ENCODE measurements at places on chromosomes 2 and 18. TPM values are rescaled to one million over a fixed set of nuclear protein-coding genes. Genes with fewer than 3 reads are reported as not detected.

GRCh38 chr2:22283436-22283835, 1101.5 kb upstream of the KLHL29 start:
- no peak for DNase-seq

- DNase-seq, result peak; percentile 18
Measured at GRCh38 chr2:127859712-127860085, 1.7 kb upstream of the POLR2D start.

DNA sequence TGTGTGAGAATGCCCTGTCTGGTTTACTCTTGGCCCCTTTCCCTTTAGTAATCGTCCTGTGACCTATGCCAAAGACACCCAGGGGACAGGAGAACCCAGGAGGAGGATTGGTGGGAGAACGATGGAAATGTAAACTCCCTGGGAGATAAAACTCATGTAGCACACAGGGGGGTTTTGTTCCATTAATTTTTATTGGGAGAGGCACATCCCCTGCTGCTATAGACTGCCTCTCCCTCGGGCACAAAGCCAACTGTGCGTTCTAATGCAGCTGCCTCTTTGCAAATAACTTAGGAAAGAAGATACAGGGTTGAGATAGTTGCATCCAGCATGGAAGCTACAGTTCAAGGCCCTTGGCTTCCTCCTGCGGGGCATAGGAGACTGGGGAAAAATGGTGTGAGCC, 489.6 kb downstream of the SLC4A3 start:
- DNase-seq, result no peak

GRCh38 chr2:218720048-218721041, 9.7 kb downstream of the TTLL4 start:
- no peak for DNase-seq

GRCh38 chr2:112187805-112188596, 49.8 kb downstream of the FBLN7 start:
- DNase-seq, result no peak

DNA sequence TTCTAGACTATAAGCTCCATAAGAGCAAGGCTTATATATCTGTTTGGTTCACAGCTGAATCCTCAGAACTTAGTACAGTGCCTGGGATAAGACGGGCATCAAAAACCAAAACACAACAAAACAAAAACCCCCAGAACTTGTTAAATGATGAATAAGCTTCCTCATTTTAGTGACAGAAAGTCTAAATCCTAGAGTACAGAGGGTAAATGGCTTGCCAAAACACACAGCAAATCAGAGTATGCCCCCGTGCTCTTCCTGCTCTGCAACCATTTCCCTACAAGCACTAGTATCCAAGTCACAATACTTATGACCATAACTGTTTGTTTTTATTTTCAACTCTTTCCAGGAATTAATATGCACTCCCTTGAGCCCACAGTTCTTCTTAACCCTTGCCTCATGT, 10.1 kb downstream of the ZNF521 start:
- no peak for DNase-seq

- no peak for DNase-seq
Measured at GRCh38 chr2:64809216-64809615, 155.5 kb upstream of the SERTAD2 start.

- DNase-seq, result no peak
Measured at GRCh38 chr2:145743011-145743410, 1223.1 kb upstream of the ZEB2 start.

GRCh38 chr2:219521066-219521880, 7.0 kb downstream of the ASIC4 start:
- no peak for DNase-seq

DNA sequence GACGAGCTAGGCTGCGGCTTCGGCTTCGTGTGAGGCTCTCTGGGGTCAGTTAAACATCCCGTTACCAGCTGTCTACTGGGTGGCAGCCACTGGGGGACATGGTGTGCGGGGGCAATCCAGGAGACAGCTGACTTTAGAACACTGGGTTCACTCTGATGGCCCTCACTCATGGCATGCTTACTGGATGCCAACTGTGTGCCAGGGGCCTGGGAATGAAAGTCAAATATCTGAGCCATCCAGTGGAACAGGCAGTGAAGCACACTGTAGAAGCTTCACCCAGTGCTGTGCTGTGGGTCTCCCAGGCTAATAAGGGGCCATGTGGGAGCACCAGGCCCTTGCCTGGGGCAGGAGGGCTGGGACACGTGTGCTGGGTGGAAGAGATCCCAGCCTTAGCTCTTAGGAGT, 48.3 kb downstream of the GLI2 start:
- DNase-seq, result no peak

DNA sequence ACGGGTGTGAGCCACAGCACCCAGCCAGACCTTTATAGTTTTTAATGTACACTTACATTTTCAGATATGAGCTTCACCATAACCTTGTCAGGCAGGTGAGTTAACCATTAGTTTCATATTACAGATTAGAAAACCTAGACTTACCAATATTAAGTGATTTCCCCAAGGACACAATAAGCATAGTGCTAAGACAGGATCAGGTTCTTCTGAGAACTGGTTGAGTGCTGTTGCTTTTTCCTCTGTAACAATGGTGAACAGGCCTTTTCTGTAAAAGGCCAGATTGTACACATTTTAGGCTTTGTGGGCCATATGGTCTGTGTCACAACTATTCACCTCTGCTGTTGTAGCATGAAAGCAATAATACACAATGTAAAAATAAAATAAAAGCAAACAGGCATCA, 332.0 kb downstream of the PIK3C3 start:
- DNase-seq, result no peak

DNA sequence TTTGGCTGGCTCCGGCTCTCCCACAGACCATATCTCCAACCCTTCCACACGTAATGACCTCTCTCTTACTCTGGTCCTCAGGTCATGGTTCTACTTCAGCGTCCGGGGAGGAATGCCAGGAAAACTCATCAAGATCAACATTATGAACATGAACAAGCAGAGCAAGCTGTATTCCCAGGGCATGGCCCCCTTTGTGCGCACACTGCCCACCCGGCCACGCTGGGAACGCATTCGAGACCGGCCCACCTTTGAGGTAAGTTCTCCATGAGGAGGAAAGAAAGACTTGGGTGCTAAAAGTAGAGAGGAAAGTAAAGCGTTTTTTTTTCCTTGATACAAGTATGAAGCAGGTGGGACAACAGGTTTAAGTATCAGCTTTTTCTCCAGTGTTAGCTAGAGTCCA, 1.9 kb downstream of the AGBL5 start:
- DNase-seq, result no peak

- no peak for DNase-seq
Measured at GRCh38 chr2:234290671-234291070, 206.2 kb downstream of the ARL4C start.

- no peak for DNase-seq
Measured at GRCh38 chr2:64943387-64944150, 45.6 kb upstream of the SLC1A4 start.

DNA sequence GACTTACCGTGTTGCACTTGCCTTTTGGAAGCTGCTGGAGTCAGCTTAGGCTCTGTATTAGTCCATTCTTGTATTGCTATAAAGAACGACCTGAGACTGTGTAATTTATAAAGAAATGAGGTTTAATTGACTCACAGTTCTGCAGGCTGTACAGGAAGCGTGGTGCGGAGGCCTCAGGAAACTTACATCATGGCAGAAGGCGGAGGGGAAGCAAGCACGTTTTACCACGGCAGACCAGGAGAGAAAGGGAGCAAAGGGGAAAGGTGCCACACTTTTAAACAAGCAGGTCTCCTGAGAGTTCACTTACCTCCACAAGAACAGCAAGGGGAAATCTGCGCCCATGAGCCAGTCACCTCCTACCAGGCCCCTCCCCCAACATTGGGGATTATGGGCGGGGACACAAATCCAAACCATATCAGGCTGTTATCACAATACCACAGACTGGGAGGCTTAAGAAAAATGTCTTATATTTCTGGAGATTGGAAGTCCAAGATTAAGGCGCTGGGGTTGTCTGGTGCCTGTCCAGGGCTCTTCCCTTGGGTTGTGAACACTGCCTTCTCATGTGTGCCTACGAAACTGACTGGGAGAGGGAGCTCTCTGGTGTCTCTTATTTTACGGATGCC, 3.6 kb upstream of the D2HGDH start:
- DNase-seq, result no peak

DNA sequence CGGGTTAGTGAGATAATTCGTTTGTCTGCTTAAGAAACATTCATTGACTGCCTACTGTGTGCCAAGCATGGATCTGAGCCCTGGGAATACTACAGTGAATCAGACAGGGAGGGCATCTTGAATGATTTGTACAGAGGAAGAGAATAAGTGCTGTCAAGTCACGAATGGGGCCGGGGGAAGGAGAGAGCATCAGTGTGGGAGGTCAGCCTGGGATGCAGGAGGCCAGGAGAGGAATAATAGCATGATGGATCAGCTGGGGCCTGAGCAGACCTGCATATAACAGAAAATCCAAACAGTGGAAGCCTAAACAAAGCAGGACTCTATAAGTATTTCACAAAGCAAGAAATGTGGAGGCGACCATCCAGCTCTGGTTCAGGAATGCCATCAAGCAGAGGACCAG, 55.4 kb upstream of the PAX8 start:
- no peak for DNase-seq

DNA sequence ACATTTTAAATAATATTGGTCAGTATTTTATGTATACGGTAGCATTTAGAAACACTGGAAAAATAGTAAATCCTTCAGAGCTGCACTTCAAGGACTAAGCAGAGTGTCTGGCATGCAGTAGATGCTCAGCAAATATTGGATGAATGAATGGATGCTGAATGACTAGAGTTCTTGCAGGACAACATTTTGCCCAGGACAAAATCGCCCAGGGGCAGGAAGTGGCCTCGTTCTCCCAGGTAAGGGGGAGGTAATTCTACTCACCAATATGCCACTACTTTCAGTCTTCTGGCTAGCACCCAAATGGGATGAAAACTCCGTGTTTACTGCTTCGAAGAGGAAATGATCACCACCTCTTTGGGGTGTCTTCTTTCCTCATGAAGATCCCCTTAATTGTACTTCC, 4.0 kb upstream of the DGUOK start:
- DNase-seq, result no peak

- DNase-seq, result no peak
Measured at GRCh38 chr2:7377916-7378569, 460.8 kb downstream of the RNF144A start.

- no peak for DNase-seq
Measured at GRCh38 chr2:136206613-136207012, 88.7 kb upstream of the CXCR4 start.

- no peak for DNase-seq
Measured at GRCh38 chr2:175817221-175817620, 184.8 kb downstream of the LNPK start.

- no peak for DNase-seq
Measured at GRCh38 chr2:165804719-165805118, 10.7 kb upstream of the GALNT3 start.

GRCh38 chr2:71617266-71617665, 163.9 kb downstream of the DYSF start:
- no peak for DNase-seq

DNA sequence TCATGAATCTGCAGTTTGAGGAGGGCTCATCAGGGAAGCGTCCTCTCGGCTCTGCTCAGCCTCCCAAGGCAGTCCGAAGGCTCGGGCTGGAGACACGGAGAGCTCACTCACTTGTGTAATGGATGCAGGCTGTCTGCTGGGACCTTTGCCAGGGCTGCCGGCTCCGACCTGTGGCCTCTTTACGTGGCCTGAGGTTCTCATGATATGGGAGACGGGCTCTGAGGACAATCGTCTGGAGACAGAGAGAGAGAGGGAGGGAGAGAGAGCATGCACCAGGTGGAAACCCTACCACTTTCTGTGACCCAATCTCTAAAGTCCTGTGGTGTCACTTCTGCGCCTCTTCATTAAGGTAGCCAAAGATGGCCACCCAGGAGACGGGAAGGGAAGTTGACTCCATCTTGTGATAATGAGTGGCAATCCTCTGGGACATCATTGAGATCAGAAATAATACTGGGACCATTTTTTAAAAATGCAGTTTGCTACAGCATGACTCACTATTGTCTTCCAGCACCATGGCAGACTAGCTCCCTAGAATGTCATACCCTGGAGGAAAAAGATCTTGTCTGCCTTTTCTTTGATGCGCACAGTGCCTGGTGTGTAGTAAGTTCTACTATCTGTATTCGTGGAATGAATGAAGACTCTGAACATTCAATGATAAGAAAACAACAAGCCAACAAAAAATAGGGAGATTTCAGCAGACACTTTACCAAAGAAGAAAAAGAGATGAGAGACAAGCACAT, 60.2 kb downstream of the CD8B2 start:
- DNase-seq, result no peak

GRCh38 chr2:242032780-242033656, 163.5 kb downstream of the RTP5 start:
- DNase-seq, result no peak

GRCh38 chr2:157866202-157866601, 9.9 kb downstream of the ACVR1 start:
- DNase-seq, result no peak

DNA sequence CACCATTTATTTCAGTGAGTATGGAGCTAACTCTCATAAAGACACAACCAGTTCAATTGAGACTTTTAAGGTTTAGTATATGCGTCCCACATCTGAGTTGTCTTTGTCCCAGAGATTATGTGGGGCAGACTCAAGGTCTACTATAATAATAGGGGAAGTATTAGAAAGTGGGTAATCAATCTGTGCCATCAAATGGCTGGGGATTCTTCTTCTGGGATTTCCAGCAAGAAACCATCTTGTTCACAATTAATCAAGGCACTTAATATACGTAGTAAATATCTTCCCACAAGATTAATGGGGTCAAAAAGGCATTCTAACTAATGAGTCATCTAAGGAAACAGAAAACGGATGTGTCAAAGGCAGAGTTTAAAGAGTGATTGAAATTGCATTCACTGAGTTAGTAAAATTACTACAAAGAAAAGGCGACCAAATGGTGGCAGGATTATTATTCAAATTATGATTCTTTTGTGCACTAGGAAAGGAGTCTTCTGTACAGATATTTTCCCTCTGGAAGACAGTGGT, 179.8 kb upstream of the REG3G start:
- DNase-seq, result no peak

- DNase-seq, result no peak
Measured at GRCh38 chr2:117645458-117645857, 169.0 kb upstream of the DDX18 start.

GRCh38 chr2:15298770-15299169, 262.4 kb downstream of the NBAS start:
- no peak for DNase-seq

GRCh38 chr2:8803658-8804379, 33.6 kb downstream of the KIDINS220 start:
- DNase-seq, result no peak

The RAD51AP2 gene
- polyA plus RNA-seq, result 0.17 TPM

The HOXD8 gene
- polyA plus RNA-seq, result 217 TPM

The MARCHF4 gene
- polyA plus RNA-seq, result 0.13 TPM

The ACOXL gene
- 0.61 TPM for polyA plus RNA-seq

The RIT2 gene
- polyA plus RNA-seq, result not detected

The PAIP2B gene
- polyA plus RNA-seq, result 18.5 TPM

The CNDP2 gene
- polyA plus RNA-seq, result 258 TPM

The SERPINB13 gene
- not detected for polyA plus RNA-seq

The HOXD3 gene
- polyA plus RNA-seq, result 30.1 TPM

The G6PC2 gene
- 0.04 TPM for polyA plus RNA-seq

The HES6 gene
- 9.0 TPM for polyA plus RNA-seq

The NRP2 gene
- 59.5 TPM for polyA plus RNA-seq

The SERPINB8 gene
- polyA plus RNA-seq, result 4.5 TPM

The COL5A2 gene
- 124 TPM for polyA plus RNA-seq

The KLF7 gene
- polyA plus RNA-seq, result 26.6 TPM

The SALL3 gene
- polyA plus RNA-seq, result 11.2 TPM

The DCAF17 gene
- 23.5 TPM for polyA plus RNA-seq

Measured in left renal cortex interstitium (tissue), 4 donors.